ENCODE measurements at places on chromosomes 2 and 18. TPM values are rescaled to one million over a fixed set of nuclear protein-coding genes. Genes with fewer than 3 reads are reported as not detected.

Gene CCDC85A
- not detected for total RNA-seq

Gene SIX3
- not detected for total RNA-seq

Gene IL1F10
- total RNA-seq = not detected

Gene MRPL44
- 41.7 TPM for total RNA-seq

Gene SLC4A5
- total RNA-seq = 1.3 TPM

Gene TEX44
- not detected for total RNA-seq

Gene NT5C1B
- not detected for total RNA-seq

Gene RBKS
- 0.79 TPM for total RNA-seq

Gene GKN1
- total RNA-seq = not detected

Gene FRZB
- total RNA-seq = not detected

Gene POTEC
- total RNA-seq = not detected

Gene LYG1
- 0.68 TPM for total RNA-seq

Gene C2orf49
- 18.1 TPM for total RNA-seq

Gene DNER
- not detected for total RNA-seq

Gene HDLBP
- total RNA-seq = 257 TPM

Gene TNFRSF11A
- total RNA-seq = 2.9 TPM

Gene LRP2
- 0.03 TPM for total RNA-seq

Gene CROCC2
- not detected for total RNA-seq

Gene AFG3L2
- 78.7 TPM for total RNA-seq

Gene TMEM37
- not detected for total RNA-seq

Gene OSBPL1A
- 2.2 TPM for total RNA-seq

Gene IL36A
- not detected for total RNA-seq

Gene TCF23
- not detected for total RNA-seq

Gene SERPINB7
- total RNA-seq = not detected

Gene RSAD2
- total RNA-seq = 3.3 TPM

Gene LINC00305
- total RNA-seq = not detected

Gene CHAC2
- total RNA-seq = 33.3 TPM

Gene ABHD1
- not detected for total RNA-seq

Gene C1GALT1C1L
- 0.34 TPM for total RNA-seq

Gene CNTNAP5
- not detected for total RNA-seq

Gene MTCL1
- total RNA-seq = 0.69 TPM

Gene CFC1
- total RNA-seq = not detected

Gene SKOR2
- not detected for total RNA-seq

Gene BCS1L
- total RNA-seq = 94.1 TPM

Gene CCDC150
- 4.2 TPM for total RNA-seq

Gene ANKRD62
- not detected for total RNA-seq

Gene REG1A
- total RNA-seq = 2.3 TPM

Gene ABCA12
- not detected for total RNA-seq

Gene PLB1
- 0.10 TPM for total RNA-seq

Gene ABCB6
- 14.8 TPM for total RNA-seq

Gene SPATA3
- total RNA-seq = not detected

Gene ZSWIM2
- not detected for total RNA-seq

Gene TTN
- total RNA-seq = 0.45 TPM

Gene MAPRE2
- 38.3 TPM for total RNA-seq

Gene MYO3B
- total RNA-seq = 0.08 TPM

Gene GNAL
- 0.24 TPM for total RNA-seq
